ENCODE measurements at places on chromosomes 7 and 10. TPM values are rescaled to one million over a fixed set of nuclear protein-coding genes. Genes with fewer than 3 reads are reported as not detected.
A peak's percentile ranks its signal among the peaks of the same experiment; 100 is the strongest.

- no peak for DNase-seq
Measured at GRCh38 chr10:7205656-7206055, 205.2 kb downstream of the SFMBT2 start.

GRCh38 chr7:80830584-80831285, 88.1 kb downstream of the SEMA3C start:
- DNase-seq: no peak

- DNase-seq: no peak
Measured at GRCh38 chr10:48491392-48492139, 113.3 kb downstream of the ARHGAP22 start.

DNA sequence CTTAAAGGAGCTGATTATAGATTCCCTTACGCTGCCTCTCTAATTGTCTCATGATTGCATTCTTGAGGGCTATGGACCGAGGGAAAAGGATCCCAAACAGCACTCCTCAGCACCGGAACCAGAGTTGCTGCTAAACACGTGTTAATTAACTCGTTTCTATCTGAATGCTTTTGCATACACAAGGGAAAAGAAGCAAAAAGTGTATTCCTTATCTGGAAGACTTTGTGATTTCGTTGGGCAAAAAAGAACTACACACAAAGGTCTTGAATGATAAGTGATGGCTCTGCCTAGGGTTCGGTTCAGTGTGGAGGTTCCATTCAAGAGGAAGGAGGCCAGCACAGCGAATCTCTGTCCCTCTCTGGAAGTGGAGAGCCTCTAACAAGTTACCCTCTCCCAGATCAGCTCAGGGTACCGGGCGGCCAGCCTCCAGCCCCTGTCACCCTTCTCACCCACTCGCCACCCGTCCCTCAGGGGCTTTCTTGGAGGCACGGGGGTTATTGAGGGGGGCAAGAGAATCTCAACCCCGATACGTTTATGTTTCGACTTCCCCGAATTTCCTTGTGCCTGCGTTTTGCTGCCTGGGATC, 515 bp upstream of the SLC4A2 start:
- no peak for DNase-seq

GRCh38 chr10:100683545-100684300, 61.7 kb upstream of the PAX2 start:
- DNase-seq: no peak

GRCh38 chr7:150855046-150855445, 2.7 kb downstream of the AOC1 start:
- DNase-seq: no peak

DNA sequence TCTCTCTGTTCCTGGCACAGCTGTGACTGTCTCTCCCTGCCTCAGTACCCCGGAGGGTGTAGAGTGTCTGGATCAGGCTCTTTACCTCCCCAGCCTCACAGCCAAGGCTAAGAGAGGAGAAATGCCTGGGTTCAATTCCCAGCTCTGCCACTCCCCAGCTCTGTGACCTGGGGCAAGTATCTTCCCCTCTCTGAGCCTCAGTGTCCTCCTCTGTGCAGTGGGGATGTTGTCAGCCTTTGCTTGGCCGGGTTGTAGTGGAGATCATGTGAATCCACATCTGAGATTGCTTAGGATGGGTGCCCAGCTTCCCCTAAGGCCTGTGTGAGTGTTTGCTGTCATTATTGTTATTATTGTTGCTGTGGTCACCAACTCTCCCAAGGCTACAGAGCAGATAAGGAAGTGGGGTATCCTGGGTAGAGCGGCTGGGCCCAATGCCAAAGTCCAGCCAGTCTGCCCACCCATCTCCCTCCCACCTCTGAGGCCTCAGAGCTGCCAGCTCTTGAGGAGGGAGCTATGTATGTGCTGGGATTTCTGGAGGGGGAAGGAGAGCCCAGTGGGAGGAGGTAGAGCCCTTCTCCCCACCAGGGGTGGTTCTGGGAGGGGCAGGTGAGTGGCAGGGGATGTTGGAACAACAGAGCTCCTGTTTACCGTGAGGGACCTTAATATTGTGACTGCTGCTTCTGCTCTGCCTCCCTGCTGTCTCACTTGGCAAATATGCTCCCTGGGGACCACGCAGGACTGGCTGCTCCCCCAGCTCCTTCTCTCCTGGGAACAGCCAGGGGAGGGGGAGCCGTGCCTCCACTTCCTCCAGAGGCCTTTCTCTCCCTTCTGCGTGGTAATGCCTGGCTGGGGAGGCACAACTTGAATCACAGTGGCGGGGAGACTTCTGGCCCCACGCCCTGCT, 170.5 kb downstream of the RPS24 start:
- DNase-seq: no peak

DNA sequence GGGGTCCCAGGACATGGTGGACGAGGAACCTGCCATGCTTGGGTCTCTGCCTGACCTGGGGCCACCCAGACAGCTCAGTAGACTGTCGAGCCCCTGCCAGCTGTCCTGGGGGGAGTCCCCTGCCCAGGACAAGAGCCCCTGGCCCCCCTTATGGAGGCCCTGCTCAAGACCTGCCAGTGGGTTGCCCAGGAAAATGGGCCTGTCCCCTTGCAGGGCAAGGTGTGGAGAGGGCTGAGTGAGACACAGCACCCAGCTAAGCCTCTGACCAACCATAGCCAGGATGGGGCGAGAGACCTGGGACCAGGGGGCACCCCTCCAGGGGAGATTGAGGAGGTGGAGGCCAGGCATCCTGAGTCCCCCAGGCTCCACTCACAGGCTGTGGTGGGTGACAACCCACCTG, 1.8 kb downstream of the FUOM start:
- no peak for DNase-seq

- DNase-seq: no peak
Measured at GRCh38 chr10:119689016-119689580, 36.8 kb upstream of the INPP5F start.

DNA sequence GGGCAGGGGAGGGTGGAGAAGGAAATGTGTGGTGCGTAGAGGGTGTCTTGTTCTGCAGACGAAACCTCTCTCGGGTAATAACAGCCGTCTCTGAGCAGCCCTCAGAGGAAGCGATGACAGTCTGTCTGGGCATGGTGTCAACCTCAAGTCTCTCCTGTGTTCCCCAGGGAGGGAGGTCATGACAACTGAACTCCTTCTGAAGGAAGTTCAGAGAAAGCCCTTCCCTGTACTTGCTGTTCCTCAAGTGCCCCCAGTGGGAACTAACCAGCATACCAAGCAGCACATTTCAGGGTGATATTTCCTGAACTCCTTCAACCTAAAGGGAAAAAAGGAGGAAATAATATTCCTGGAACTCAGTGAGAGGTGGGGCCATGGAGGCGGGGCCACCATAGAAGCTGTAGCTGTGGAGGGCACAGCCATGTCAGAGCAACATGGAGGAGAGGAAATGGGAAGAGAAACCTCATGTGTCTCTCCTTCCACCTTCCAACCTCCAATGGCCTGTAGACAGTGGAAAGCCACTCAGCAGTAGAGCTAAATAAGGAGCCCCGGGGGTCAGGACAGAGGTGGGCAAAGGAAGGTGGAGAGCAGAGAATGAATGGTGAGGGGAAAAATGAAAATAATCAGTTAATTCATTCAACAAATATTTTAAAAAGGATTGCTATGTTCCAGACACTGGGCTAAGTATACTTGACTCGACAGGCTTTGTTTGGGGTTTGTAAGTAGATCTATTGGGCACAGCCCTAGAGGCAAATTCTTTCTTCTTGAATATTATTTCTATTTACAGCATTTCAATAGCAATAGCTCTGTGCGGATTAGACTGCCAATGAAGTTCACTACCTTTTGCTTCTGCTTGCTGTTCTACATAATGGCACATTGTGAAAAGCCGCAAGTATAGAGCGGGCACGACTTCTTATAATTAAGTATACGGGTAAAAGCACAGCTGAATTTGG, 61.0 kb upstream of the AOAH start:
- no peak for DNase-seq

- DNase-seq: no peak
Measured at GRCh38 chr7:107274506-107274905, 105.7 kb downstream of the HBP1 start.

GRCh38 chr10:4635883-4636282, 190.1 kb upstream of the AKR1E2 start:
- no peak for DNase-seq

GRCh38 chr7:97499204-97499603, 232.7 kb upstream of the TAC1 start:
- peak; percentile 3 for DNase-seq

DNA sequence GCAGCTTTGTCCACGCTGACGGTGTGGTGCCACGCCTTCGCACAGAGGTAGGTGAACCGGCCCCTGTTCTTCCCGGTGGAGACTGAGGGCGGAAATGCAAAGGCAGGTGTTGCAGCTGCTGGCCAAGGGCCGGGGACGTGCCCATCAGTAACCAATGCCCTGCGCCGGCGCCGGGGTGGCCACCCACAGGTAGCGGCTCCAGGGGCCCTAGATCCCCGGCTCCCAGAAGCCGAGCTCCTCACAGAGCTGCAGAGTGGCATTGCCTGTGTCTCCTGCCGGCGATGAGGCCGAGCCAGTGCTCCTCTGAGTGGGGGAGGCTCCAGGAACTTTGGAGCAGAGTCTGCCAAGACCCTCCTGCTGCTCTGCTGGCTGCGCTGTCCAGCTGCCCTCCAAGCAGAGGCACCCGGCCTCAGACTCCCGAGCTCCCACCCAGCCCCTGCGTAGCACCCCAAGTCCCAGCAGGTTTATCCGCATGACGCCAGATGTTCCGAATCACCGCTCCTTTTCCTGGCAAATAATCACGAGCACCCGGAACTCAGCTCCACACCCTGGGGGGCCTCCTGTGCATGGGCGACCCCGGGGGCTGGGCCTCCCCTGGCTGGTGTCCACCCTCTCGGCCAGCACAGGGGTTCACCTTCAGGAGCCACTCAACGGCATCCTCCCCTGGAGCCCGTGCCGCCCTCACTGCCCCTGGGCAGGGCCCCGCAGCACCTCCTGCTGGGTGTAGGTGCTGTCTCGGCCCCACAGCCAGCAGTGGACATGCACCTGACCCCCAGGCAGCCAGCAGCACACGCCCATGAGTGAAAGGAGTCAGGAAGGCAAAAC, 22.1 kb downstream of the CFAP46 start:
- DNase-seq: no peak

GRCh38 chr7:154744256-154744860, 258.6 kb downstream of the PAXIP1 start:
- DNase-seq: no peak

GRCh38 chr10:17831896-17832295, 22.7 kb downstream of the MRC1 start:
- DNase-seq: no peak

GRCh38 chr7:128247640-128248194, 6.6 kb downstream of the LEP start:
- no peak for DNase-seq

DNA sequence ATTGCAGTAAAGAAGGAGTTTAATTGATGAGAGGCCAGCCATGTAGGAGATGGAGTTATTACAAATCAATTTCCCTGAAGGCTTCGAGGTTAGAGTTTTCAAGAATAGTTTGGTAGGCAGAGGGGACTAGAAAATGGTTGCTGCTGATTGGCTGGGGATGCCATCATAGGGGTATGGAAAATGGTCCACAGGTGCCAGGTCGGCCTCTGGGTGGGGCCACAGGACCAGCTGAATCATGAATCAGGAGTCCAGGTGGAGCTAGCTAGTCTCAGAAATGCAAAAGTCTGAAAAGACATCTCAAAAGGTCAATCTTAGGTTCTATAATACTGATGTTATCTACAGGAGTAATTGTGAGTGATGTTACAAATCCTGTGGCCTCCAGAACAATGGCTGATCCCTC, 714.0 kb upstream of the GHITM start:
- DNase-seq: no peak

DNA sequence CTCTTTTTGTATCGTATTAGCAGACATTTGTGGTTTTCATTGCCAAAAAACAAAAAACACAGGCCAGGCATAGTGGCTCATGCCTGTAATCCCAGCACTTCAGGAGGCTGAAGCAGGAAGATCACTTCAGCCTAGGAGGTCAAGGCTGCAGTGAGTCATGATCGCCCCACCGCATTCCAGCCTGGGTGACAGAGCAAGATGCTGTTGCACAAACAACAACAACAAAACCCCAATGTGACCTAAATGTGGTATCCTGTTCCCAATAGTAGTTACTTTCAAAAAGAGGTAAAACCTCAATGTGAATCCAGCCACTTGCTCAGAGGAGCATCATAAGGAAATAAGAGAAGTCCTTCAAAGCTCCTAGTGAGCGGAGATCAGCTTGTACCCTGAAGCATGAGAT, 45.8 kb upstream of the SKAP2 start:
- no peak for DNase-seq

PSD gene
- total RNA-seq: 38.4 TPM

KIN gene
- total RNA-seq: 15.9 TPM

CTTNBP2 gene
- 13.1 TPM for total RNA-seq

TMEM270 gene
- total RNA-seq: not detected

OR9A2 gene
- total RNA-seq: 1.1 TPM

CTAGE15 gene
- total RNA-seq: 3.5 TPM

HTRA1 gene
- total RNA-seq: 83.9 TPM

All from urinary bladder (tissue), 4 donors.